Pulmonary artery endothelial cell (primary cell): ENCODE measurements at places on chromosomes 2 and 18. TPM values are rescaled to one million over a fixed set of nuclear protein-coding genes. Genes with fewer than 3 reads are reported as not detected.

The RBKS gene
- total RNA-seq = 0.67 and 0.79 TPM in 2 replicates

The FKBP1B gene
- 21.8 and 22.8 TPM in 2 replicates for total RNA-seq

The USP40 gene
- 21.7 and 22.5 TPM in 2 replicates for total RNA-seq

The ATL2 gene
- total RNA-seq = 56.8 and 90.0 TPM in 2 replicates

The DNAH7 gene
- total RNA-seq = 0.11 and 0.20 TPM in 2 replicates

DNA sequence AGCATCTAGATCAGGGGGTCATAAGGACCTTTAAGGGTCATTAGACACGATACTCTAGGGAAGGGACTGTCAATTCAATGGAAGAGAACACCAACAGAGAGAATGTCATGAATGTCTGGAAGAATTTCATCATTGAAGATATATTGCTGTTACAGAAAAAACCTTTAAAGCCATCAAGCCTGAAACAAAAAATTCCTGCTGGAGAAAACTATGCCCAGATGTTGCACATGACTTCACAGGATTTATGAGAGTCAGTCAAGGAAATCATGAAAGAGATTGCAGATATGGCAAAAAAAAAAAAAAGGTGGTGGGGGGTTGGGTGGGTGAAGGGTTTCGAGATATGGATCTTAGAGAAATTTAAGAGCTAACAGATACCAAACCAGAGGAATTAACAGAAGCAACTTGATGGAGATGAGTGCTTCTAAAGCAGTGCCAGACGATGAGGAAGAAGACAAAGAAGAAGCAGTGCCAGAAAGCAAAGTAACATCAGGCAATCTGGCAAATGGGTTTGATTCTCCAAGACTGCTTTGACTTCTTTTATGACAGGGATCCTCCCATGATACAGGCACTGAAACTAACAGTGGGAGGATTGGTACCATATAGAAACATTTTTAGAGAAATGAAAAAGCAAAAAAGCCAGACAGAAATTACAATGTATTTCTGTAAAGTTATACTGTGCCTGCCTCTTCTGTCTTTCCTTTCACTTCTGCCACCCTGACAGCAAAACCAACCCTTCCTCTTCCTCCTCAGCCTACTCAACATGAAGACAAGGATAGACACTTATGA is 28.5 kb downstream of the MAP4K3 start:
- DNase-seq = no peak

GRCh38 chr2:96152304-96153161 is 7.3 kb upstream of the DUSP2 start:
- no peak for DNase-seq

DNA sequence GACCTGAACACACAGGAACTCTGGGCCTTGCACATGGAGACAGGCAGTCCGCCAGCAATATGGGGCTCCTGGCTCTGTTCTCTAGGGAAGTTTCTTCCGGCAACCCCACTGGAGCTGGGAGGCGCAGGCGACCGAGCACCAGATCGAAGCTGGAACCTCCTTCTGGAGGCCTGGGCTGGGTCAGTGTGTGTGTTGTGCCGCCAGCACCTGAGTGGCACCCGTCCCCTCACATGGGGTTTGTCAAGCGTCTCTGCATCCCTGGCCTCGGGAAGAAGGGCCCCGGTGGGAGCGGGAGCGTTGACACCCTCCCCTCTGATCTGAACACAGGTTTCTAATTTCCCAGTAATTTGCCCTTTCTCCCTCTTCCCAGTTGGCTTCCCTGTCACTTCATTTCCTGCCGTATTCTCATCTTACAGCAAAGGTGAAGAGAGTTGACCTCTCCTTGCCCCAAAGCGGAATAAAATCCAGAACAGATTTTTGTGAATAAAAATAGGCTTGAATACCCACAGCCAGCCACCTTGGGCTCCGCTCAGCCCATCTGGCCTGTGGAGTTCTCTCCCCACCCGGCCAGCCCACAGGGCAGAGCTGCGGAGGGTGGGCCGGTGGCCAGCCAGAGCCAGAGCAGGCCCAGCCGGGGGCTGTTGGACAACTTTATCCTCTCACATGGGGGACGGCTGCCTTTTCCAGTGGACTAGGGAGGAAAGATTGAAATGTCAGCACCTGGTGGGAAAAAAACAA is 85.9 kb downstream of the APOB start:
- DNase-seq = no peak

GRCh38 chr2:55111230-55111569 is 60.9 kb upstream of the RTN4 start:
- no peak for DNase-seq

DNA sequence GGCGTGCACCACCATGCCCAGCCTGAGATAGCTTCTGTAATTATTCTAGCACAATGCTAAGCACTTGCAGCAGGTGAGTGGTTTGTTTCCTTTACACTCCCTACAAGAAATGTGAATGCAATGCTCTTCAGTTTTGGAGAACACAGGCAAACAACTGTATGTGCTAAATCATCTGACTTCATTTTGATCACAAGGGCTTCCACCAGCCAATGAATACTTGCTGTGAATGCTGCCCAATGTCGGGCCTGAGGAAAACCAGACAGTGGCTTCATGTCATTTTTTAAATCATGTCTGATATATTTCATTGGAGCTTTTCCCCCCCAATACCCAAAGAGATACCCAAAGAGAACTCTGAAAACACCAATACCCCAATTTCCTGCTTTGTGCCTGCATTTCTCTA is 155.6 kb upstream of the XPO1 start:
- no peak for DNase-seq
